GM19239 (cell line): ENCODE measurements at places on chromosomes 7 and 10.

DNA sequence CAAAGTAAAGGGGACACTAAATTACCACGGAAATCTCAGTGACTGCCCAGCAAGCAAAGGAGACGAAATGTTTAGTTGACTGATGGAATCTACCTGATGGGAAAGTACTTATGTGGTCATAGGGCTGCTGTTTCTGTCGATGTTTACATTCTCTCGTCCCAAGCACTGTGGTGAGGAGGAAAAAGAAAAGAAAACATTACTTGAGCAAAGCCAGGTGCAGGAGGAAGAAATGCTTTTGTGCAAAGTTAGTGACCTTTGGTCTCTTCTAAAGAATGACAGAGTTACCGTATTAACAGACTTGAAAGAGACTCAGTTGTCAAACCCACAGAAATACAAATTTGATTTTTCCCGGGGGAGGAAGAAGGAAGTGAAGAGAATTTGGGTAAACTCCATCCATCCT lies 43.3 kb upstream of the FMC1 start:
- no peak for DNase-seq

DNA sequence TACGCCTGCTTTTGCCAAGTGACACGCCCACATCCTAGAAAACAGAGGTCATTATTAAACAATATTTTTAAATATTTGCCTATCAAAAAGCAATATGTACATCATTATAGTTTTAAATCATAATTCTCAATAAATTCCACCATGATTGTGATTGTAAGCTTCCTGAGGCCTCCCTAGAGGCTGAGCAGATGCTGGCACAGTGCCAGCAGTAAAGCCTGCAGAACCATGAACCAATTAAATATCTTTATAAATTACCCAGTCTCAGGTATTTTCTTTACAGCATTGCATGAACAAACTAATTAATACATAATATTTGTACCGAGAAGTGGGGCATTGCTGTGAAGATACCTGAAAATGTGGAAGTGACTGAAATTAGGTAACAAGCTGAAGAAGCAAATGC lies 174.7 kb upstream of the TMEM196 start:
- DNase-seq = no peak

- DNase-seq = no peak
These were observed 37.7 kb upstream of the INSIG1 start for GRCh38 chr7:155259866-155260497.

GRCh38 chr10:5976512-5977470 lies 552 bp downstream of the IL15RA start:
- DNase-seq = peak; percentile 21

DNA sequence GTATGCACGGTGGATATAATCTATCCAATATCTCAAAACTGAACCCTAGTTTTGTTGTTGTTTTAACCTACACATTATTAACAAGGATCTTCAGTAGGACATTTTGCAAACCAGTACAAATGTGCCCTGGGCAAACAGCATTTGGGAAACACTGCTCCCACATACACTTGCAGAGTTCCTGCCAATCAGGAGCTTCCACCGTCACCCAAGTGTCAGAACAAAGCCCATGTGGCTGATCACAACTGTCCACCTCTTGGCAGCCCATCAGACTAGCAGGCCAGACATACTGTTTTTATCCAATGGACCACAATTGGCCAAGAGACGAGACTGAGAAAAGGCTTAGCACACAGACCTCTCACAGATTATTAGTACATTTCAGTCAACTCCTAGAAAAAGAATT lies 200.4 kb downstream of the FAM107B start:
- no peak for DNase-seq

GRCh38 chr7:7920481-7920880 lies 48.1 kb upstream of the GLCCI1 start:
- DNase-seq = peak; percentile 37

DNA sequence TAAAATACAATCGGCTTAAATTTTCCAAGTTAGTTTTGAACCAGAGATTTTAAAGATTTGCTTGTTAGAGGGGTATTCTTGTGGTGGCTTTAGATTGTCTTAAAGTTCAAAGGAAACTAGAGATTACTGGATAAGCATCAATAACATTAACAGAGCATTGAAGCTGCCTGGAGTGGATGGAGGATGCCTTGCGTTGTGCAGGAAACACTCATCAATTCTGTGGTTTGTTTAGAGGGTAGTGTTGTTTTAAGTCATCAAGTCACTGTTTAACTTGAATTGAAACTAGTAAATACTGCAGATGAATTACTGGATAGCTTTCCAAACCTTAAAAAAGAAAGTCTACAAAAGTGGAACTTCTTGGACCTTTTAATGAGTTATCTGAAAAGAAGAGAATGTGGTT lies 218.6 kb downstream of the CELF2 start:
- DNase-seq = no peak

DNA sequence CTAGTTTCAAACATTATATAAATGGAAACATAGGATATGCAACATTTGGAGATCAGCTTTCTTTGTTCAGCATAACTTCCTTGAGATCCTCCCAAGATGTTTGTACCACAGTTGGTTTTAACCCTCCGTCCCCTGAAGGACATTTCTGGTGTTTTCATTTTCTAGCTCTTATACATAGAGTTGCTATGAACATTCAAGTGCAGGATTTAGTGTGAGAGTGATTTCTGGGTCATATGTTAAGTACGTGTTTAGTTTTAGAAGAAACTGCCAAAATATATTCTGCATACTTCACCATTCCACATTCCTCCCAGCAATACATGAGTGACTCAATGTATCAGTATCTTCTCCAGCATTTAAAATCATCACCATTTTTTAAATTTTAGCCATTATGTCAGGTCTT lies 588.7 kb upstream of the PFKP start:
- DNase-seq = no peak

DNA sequence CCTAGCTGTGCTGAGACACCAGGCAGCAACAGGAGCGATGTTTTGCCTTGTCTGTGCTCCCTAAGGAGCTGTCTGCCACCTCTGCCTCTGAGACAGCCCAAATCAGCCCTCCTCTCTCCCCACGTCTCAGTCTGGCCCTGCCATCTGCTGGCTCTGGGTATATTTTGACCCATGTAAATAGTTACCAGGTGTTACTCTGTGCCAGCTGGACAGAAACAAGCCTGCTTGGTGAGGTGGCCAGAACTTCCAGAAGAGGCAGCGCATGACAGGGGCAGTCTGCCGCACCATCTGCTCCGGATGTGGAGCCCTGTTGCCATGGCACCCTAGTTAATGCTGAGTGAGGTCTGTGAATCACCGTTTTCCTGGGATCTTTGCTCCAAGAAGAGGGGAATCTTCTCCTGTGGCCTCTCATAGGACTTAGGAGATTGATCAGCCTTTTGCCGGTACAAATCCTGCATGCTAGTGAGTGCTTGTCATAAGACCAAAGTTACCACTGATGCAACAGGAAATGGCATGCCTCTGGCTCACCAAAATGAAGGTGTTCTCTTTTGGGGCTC lies 31.8 kb downstream of the GSTO2 start:
- no peak for DNase-seq

DNA sequence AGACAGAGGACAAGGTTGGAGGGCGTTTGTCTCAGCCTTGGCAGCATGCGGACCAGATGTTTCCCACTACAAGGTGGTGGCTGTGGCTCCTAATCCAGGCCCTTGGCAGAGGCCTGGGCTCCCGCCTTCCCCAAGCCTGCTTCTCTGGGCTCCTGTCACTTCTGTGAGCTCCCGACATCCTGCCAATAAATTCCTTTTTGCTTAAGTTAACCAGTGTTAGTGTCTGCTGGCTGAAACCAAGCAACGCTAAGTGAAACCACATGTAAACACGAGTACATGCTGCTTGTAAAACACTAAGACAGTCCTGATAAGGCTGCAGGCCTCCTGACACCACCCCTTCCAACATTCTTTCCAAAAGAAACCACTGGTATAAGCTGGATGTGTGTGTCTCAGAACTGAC lies 263.6 kb upstream of the ZMIZ1 start:
- no peak for DNase-seq

GRCh38 chr10:80416479-80417098 lies 8.2 kb downstream of the PRXL2A start:
- DNase-seq = no peak

DNA sequence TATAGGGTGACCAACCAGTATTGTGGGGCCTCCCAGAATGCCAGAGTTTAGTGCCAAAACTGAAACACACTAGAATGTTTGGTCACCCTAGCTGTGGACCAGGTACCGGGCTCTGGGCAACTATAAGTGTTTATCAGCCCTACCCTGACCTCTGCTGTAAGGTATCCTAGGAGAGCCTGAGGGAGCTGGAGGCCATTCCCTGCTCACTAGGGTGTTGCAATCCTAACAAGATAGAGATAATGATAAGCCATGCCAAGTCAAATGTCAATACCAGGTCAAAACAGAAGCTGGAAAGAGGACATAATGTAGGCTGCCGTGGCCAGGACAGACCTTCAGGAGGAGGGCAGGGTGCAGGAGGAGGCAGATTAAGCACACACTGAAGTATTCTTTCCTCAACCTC lies 151.8 kb downstream of the KCNMA1 start:
- DNase-seq = no peak

GRCh38 chr10:88728107-88728763 lies 22.2 kb downstream of the LIPK start:
- DNase-seq = no peak

DNA sequence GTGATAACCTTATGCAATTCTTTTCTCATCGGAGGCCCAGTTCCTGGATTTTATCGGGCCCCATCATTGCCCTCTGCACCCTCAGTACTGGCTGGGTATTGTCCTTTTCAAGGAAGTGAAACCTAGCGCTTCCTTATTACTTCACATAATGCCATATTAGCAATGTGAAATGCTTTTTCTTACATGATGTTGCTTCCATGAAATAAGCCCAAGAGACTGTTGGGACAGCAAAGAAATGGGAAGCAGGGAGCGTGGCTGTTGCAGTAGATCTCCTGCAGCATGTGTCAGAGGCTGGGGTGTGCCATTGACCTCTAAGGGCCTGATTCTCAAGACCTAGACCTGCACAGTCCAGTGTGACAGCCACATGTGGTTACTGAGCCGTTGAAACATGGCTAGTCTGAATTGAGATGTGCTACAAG lies 8.1 kb downstream of the CHN2 start:
- DNase-seq = no peak

- no peak for DNase-seq
These were observed 338.9 kb upstream of the MBL2 start for GRCh38 chr10:53111529-53111928.

DNA sequence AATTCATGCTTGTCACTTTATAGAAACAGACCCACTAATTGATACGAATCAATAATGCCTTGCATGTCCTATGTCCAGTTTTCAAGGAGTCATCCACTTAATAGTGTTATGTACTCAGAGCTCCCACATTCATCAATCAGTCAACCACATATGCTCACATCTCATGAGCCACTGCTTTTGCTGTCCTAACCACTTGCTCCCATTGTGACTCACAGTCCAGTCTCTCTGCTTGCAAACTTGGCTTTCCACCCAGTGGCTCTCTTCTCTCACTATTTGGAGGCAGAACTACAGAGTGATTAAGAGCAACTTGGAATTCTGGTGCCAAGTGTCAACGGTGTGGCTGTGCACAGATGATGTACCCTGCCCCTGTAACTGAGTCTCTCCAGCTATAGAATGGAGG lies 166.0 kb downstream of the SNX13 start:
- no peak for DNase-seq

DNA sequence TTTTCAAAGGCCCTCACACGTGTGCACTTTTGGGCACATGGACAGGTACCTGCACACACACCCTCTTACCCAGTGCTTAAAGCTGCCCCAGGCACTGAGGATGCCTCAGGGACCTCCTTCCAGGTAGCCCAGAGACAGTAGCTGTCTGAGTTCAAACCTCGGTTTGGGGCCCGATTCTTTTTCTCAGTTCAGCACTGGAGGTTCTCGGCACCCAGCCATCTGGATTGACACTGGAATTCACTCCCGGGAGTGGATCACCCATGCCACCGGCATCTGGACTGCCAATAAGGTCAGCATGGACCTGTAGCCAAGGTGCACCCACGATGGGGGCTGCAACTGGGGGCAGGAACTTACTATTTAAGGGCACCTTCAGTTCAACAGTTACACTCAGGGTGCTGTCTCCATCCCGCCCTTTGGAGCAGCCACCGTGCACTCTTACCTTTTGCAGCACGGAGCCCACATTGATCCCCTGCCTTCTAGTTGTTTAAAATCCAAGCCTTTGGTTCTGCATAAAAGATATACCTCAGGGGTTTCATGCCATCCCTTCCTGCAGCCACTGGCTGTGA lies 17.7 kb downstream of the CPA5 start:
- DNase-seq = no peak

DNA sequence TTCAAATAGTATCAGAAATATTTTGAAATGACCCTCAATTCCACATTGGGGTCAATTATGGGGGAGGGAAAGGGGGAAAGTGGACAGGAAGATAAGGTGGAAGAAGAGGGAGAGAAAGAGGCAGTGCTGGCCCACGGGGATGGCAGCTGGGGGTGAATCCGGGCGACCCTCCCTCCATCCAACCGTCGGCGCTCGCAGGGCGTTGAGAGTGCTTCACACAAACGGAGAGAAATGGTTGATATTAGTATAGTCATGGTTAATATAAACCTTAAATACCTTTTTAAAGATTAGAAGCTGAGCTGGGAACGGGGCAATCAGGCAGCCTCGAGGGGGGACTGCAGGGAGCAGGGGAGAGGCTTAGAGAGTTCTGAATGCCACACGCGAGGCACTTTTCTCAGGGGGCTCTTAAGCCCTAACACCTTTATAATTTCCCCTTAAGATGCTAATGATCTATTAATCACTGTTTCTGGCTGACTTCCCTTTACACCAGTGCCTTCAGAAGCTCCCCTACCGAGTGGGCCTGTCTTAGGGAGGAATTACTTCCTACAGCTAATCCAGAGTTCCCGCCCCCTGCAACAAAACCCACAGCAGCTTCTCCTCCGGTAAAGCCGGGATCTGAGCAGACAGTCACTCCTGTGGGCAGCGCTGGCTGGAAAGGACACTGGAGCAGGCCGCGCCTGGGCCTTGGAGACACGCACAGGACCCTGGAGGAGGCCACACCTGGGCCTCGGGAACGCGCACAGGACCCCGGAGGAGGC lies 39.5 kb downstream of the PRKAG2 start:
- no peak for DNase-seq

GRCh38 chr10:34403512-34403911 lies 411.6 kb downstream of the PARD3 start:
- no peak for DNase-seq

- DNase-seq = no peak
These were observed 170.2 kb downstream of the ADARB2 start for GRCh38 chr10:1567152-1567551.
